ENCODE measurements at places on chromosomes 13 and 19.

GRCh38 chr13:26440111-26440510 is 117.4 kb upstream of the WASF3 start:
- no peak for DNase-seq

- no peak for DNase-seq
Measured at GRCh38 chr19:41957161-41957837, 1.8 kb downstream of the RABAC1 start.

DNA sequence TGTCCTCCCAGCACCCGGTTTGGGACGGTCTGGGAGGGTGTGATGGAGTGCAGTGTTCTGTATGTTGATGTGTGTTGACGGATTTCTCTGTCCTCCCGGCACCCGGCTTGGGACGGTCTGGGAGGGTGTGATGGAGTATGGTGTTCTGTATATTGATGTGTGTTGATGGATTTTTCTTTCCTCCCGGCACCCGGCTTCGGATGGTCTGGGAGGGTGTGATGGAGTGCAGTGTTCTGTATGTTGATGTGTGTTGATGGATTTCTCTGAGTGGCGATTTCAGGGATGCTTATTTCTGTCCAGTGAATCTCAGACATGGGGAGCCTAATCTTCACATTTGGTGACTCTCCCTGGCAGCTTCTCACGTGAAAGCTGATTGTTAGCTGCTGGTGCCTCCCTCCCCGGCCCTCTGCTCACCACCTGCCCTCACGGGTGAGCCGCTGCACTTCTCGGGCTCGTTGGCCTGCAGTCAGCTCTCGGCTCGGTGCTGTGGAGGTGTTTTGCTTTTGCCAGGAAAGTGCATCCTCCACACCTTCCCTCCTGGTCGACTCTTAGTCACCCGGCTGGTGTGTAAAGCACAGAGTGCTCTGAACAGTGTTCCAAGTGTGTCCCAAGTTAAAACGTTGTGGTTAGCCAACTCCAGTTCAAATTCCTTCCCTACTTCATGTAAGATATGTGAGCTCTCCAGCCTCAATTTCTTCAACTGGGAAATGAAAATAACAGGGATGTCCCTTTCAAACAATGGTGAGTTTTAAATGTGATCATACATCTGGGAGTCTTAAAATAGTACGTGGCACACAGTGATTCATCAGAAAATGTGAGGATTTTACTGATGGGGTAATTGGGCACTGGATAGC is 54.6 kb downstream of the ATP11A start:
- no peak for DNase-seq

GRCh38 chr19:18414504-18415177 is 4.6 kb upstream of the SSBP4 start:
- no peak for DNase-seq

DNA sequence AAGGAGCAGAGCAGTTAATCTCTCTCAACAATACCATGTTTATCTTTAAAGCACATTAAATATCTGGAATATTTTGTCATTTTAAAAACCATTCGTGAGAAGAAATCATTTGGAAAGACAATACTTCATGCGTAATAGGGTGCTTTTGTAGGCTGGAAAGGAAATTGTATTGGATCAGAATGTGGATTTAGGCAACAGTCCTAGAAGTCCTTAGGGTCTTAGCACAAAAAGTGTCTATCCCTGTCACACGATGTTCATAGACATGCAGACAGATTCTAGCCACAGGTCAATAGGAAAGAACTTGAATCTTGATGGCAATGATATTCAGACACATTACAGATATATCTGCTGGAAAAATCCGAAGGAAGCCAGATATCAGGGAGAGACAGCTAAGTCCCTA is 156.0 kb downstream of the KCTD12 start:
- no peak for DNase-seq

DNA sequence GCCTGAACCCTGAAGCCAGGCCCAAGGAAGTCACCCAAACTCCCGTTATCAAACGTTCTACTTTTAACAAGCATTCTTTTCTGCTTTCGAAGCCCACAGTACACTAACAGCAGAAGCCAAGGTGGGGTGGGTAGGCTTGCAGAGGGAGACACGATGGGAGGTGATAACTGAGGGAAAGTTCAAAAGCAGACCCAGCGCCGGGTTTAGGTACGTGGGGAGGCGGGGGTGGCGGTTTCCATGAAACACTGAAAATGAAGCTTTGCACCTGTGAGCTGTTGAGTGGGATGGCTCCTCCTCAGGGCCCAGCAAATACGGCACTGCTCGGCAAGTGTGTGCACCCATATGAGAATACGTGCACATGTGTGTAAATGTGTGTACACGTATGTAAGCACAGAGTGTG is 49.8 kb downstream of the KLF2 start:
- DNase-seq = no peak

GRCh38 chr19:6393983-6394412 is 1.0 kb upstream of the GTF2F1 start:
- no peak for DNase-seq

GRCh38 chr19:12912571-12912970 is 6.5 kb downstream of the SYCE2 start:
- DNase-seq = no peak

DNA sequence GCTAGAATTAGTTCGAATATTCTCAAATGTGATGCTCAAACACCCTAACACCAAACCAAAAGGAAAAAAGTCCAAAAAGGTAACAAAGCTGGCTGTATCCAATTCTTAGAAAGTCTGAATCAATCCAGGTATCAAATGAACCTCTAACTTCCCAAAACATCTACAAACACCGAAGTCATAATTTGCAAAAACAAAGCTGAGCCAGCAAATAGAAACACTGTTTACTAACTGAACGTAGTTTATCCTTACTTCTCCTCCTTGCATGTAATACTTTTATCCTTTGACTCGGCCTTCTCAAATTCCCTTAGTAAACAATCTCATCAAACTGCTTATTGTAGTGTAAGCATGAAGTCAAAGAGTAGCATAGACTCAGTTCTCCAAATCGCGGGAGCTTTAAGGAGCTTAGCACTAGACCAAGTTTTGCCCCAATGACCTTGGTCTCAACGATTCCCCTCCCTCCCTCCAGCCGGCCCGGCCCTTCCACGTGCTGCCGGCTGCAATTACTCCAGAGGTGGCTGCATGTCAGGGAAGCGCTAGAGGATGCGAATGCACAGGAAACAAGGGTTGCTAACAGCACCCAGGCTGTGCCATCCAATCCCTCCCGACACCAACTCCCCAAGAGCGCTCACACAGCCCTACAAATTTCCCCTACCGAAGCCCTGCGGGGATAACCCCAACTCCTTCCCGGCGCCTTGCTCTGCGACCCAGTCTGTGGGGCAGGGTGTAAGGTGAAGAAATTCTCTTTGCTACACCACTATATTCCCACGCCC is 693 bp downstream of the XPO4 start:
- no peak for DNase-seq

DNA sequence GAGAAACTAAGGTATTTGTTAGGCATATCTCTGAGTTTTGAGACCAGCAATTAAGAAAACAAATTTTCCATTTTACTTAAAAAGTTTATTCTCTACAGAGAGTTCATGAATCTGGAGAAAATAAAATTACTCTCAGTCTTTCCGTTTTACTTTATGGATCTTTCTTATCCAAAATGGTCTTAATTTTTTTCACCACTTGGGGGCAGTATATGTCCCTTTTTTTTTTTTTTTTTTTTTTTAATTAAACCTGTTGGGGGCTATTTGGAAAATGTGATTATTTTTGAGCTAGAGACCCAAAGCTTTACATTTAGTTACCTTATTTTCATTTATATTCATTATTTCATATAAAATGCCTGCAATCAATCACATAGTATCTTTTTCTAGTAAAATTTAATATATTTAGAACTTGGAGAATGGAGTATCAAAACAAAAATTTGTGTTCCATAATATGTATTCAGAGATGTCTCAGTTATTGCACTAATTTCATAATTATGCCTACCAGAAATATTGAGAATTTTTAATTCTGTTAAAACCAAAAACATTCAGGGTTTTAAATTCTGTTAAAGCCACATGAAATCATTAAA is 27.1 kb downstream of the PIBF1 start:
- no peak for DNase-seq

DNA sequence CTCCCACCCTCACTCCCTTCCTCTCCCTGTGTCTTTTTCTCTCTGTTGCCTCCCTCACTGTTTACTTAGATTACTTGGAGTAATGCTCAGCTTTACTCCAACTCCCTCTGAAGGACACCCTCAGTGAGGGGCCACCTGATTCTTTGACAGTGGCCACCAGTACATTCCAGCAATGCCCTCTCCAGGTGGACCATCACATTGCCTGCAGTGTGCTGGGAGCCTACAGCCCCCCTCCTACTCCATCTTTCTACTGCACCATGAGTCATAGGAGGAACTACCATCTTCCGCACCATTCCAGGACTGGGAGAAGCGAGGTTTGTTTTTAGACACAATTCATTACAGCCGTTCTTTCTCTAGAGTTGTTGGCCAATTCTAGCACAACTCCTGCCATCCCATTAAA is 96.6 kb upstream of the POSTN start:
- no peak for DNase-seq

GRCh38 chr13:59754411-59754810 is 409.3 kb downstream of the DIAPH3 start:
- no peak for DNase-seq

- peak; percentile 17 for DNase-seq
Measured at GRCh38 chr19:3852614-3853254, 16.1 kb downstream of the ZFR2 start.

GRCh38 chr19:15672580-15673175 is at the start of gene CYP4F12:
TSS of gene CYP4F12 (plus strand) at chr19:15673087. CDS start at chr19:15673530, 443 bp downstream.
- DNase-seq = no peak

- DNase-seq = no peak
Measured at GRCh38 chr13:99860745-99861144, 110.8 kb downstream of the ZIC5 start.

DNA sequence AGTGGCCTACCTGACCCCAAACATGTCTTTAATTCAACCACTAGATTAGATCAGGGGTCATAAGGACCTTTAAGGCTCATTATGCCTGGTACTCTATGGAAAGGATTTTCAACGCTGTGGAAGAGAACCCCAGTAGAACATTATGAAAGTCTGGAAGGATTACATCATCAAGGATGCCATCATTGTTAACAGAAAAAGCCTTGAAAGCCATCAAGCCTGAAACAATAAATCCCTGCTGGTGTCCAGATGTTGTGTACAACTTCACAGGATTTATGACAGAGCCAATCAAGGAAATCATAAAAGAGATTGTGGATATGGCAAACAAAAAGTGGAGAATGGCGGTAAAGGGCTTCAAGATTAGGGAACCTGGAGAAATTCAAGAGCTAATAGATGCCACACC is 59.7 kb downstream of the NAA16 start:
- no peak for DNase-seq

DNA sequence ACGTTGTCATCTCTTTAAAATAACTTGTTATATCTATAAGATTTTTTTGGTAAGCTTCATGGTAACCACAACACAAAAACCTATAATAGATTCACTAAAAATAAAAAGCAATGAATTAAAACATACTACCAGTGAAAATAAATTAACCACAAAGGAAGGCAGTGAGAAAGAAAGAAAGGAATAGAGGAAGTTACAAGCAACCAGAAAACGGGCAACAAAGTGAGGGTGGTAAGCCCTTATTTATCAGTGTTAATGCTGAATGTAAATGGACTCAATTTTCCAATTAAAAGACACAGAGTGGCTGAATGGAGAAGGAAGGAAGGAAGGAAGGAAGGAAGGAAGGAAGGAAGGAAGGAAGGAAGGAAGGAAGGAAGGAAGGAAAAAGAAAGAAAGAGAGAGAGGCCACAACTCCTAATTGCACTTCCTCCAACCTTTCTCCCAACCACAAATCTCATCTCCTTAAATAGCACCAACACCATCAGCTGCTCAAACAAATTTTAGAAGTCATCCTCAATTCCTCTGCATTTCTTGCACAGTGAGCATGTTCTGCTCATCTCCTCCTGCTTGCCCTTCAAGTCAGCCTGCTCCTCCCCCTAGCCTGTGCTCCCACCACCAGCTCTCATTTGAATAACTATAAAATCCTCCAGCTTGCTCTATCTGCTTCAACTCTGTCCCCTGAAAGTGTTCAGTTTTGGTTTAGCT is 48.6 kb downstream of the CCNA1 start:
- no peak for DNase-seq

- DNase-seq = no peak
Measured at GRCh38 chr13:49298903-49299605, 51.3 kb downstream of the CDADC1 start.

GRCh38 chr13:114027046-114027715 is 53.3 kb upstream of the C13orf46 start:
- DNase-seq = no peak

- DNase-seq = no peak
Measured at GRCh38 chr19:45340899-45341453, 426 bp downstream of the KLC3 start.

DNA sequence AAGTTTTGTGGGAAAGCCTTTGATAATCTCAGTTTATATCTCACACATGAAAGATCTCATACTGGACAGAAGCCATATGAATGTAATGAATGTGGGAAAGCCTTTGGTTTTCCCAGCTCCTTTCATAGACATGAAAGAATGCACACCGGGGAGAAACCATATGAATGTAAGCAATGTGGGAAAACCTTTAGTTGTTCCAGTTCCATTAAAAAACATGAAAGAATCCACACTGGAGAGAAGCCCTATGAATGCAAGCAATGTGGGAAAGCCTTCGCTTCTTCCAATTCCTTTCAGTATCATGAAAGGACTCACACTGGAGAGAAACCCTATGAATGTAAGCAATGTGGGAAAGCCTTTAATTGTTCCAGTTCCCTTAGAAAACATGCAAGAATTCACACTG is 54.8 kb downstream of the ZNF627 start:
- no peak for DNase-seq

- DNase-seq = no peak
Measured at GRCh38 chr19:51440846-51441409, 17.3 kb downstream of the SIGLEC8 start.

DNA sequence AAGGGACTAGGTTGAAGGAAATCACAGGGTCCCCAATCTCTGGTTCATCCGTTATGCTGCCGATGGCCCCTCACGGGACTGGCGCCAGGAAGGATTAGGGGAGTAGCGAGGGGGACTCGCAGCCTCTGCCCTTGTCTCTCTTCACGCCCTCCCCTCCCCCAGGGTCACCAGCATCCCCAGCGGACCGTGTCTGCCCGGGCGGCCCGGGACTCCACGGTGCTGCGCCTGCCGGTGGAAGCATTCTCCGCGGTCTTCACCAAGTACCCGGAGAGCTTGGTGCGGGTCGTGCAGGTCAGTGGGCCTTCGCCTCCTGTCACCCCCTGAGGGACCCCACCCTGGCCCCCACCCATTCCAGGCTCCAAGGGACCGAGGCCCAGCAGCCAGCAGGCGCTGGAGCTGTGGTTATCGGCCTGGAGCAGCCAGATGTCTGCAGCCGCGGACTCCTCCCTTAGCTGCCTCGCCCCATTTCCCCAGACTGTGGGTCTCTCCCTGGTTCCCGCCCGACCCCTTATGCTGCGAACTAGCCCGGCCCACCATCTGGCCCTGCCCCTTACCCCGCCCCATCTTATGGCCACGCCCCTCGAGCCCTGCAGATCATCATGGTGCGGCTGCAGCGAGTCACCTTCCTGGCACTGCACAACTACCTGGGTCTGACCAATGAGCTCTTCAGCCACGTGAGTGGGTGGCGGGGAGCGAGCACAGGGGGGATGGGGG is 5.4 kb downstream of the PNPLA6 start:
- no peak for DNase-seq

All from AG04449 (cell line).